Islet precursor cell (in vitro differentiated cells): ENCODE measurements at places on chromosomes 2 and 18.

- no peak for DNase-seq
Measured at GRCh38 chr2:224271617-224272236, 130.2 kb downstream of the FAM124B start.

GRCh38 chr18:39208190-39208589 lies 1642.6 kb upstream of the CELF4 start:
- no peak for DNase-seq

DNA sequence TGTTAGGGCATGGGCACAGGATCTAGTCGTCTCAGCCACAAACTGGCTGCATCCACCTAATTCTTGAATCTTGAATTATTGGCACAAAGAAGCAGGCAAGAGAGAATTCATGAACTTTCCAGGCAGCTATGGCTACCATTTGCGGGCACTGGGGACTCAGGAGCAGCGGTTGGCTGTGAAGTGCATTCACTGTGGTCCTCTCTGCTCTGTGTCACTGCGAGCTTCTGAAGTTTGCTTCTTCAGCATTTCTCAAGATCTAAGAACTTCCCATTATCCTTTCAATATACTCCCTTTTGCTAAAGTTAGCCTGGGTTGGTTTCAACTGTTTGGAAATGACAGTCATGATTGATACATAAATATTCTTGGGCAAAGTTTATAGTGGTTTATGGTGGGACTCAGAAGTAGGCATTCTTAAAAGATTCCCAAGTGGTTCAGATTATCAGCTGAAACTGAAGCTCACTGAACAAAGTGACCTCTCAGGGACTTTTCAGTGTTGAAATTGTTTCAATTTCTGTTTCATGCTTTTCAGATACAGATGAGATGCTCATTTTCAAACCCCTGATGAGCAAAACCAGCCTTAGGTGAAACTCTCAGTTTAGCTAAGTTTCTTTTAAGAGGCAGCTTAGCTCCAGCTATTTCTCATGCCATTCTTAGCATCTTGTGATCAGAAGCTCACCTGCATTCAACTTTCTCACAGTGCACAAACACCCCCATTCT lies 1258.3 kb upstream of the GYPC start:
- DNase-seq = no peak

DNA sequence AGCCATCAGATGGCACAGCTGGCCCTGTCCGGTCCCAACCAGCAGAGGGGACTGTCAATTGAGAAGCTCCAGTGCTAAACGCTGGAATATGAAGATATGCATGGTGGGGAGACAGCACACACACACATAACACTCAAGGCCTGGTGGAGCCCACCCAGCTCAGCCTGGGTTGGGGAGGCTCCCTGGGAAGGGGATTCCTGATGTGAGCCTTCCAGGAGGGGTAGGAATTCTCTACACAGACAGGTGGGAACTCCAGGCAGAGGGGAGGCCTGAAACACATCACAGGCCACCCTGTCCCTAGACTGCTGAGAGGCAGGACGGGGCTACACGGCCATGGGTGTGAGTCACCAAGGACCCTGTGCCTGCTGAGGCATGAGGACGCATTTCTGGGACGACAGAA lies 49.4 kb upstream of the SH3RF3 start:
- DNase-seq = no peak

DNA sequence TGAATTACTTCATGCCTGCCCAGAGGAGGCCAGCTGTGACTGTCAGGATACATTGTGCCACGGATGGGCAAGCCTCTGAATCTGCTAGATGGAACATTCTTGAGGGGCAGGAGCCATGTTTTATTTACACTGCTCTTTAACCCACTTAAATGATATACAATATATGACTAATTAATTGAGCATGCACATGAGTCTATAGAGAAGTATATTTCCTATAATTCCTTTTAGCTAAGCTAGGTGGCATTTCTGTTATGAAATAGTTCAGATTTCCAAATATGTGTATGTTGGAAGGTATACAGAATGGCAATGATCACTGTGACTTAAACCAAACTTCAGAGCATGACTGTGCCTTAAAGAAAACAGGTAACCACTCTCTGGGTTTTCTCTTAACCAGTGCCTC lies 131.7 kb downstream of the RAB3GAP1 start:
- DNase-seq = no peak

GRCh38 chr18:55465313-55465712 lies 122.7 kb downstream of the TCF4 start:
- no peak for DNase-seq

GRCh38 chr2:116917196-116917595 lies 897.3 kb upstream of the DDX18 start:
- DNase-seq = no peak

DNA sequence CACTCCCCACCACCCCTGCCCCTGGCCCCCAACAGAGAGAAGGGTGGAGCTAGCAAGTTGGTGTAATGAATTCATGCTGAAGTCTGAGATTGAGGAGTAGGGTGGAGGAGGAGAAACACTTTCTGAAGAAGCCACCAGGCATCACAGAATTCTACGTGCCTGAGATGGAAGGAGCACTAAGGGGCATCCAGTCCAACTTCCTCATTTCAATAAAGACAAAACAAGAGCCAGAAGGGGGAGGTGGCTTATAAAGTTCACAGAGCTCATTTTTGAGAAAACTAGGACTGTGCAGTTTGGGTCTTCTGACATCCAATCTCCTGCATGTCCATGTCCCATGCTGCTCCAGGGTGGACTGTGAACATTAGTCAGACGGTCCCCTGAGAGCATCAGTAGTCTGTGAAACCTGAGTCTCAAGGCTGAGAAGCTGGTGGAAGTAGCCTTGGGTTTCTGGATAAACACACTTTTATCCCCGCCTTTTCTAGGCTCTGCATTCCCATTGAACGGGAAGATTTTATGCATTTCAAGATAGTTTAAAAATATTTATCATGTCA lies 77.7 kb downstream of the TRIM43 start:
- DNase-seq = no peak

DNA sequence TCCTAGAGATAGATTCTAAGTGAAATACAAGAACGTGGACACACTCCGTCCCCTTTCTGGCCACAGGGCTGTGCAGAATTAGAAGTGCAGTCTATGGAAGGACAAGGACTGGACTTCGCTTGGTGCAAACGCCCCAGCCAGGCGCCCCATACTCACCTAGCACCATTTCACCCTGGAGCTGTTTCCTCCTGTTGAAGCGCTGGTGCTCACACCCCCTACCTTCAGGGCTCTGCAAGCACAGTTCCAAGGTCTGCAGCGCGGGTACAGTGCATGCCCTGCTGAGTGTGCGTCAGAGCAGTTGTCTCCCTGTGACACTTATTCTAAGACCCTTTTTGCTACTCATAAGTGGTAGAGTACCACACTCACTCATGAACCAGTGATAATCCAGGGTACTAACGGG lies 3.0 kb downstream of the HPCAL1 start:
- DNase-seq = peak; percentile 78

- DNase-seq = no peak
Measured at GRCh38 chr2:67281101-67281500, 116.0 kb upstream of the ETAA1 start.

DNA sequence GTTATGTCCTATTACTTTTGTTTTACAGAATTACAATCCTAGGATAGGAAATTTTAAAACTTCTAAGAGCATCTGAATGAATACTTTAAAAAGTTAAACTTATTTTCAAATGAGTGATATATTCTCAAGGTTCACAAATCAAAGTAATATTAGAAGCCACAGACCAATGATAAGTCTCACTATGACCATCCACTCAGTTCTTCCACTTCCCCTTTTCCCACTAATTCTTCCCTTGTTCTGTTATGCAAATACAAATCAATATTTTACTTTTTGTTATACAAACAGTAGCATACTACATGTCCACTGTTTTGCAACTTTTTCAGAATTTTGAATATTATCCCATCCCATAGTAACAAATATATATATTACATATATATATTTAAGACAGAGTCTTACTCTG lies 20.2 kb downstream of the USP37 start:
- no peak for DNase-seq

DNA sequence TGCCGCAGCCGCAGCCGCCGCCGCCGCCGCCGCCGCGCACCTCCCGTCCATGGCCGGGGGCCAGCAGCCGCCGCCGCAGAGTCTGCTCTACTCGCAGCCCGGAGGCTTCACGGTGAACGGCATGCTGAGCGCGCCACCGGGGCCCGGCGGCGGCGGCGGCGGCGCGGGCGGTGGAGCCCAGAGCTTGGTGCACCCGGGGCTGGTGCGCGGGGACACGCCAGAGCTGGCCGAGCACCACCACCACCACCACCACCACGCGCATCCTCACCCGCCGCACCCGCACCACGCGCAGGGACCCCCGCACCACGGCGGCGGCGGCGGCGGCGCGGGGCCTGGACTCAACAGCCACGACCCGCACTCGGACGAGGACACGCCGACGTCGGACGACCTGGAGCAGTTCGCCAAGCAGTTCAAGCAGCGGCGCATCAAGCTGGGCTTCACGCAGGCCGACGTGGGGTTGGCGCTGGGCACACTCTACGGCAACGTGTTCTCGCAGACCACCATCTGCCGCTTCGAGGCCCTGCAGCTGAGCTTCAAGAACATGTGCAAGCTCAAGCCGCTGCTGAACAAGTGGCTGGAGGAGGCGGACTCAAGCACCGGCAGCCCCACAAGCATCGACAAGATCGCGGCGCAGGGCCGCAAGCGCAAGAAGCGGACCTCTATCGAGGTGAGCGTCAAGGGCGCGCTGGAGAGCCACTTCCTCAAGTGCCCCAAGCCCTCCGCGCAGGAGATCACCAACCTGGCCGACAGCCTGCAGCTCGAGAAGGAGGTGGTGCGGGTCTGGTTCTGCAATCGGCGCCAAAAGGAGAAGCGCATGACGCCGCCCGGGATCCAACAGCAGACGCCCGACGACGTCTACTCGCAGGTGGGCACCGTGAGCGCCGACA lies 2.4 kb downstream of the POU3F3 start:
- DNase-seq = no peak

- DNase-seq = no peak
Measured at GRCh38 chr18:49537232-49537896, 24.5 kb upstream of the LIPG start.

- peak; percentile 59 for DNase-seq
Measured at GRCh38 chr2:41414486-41415230, 633.2 kb upstream of the PKDCC start.

- no peak for DNase-seq
Measured at GRCh38 chr2:16661936-16662839, 3.4 kb downstream of the CYRIA start.

DNA sequence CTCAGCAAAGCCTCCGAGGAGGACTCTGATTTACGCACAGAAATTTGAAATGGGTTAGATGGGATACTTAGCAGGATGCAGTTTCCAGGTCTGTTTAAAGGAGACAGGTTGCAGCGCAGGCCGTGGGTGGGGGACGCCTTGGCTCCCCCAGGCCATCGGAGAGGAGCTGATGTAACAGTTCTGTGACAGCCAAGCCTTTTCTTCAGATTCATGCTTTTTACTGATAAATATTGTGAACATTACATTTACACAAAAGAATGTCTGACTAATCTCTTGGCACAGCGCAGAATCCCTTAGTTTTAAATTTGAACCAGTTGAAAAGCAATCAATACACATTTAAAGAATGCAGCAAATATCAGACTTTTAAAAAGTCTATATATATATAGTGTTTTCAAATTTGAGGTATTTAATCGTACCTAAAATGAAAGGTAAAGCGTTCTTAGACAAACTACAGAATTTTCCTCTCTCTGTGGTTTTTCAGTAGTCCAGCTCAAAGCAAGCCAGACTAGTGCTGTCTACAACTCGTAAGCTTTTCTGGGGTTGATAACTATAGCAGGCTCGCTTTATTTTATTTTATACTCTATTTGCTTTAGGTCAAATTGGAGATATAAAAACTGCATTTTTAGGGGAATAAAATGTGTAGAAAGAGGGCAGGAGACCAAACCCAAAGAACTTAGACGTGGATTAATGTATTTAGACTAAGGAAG lies 221.9 kb downstream of the PIEZO2 start:
- DNase-seq = no peak

DNA sequence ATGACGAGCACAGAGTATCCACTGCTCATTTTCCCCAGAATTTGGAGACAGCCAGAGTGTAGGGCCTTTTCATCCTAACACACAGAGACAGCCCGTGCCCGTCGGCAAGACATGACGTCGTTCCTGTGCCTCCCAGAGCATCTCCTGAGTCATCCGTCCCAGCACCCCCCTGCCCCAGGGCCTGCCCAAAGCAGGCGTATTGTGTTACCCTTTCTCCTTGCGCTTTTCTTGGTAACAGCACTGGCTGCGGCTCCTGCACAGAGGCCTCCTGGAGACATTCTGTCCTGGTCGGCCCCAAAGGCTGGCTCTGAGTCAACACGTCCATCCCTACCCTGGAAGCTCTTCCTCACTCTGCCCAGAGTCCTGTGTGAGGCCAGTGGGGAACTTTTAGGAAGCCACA lies 217.1 kb downstream of the KLHL29 start:
- DNase-seq = peak; percentile 97

GRCh38 chr2:238816291-238816690 lies 31.6 kb upstream of the TWIST2 start:
- no peak for DNase-seq

DNA sequence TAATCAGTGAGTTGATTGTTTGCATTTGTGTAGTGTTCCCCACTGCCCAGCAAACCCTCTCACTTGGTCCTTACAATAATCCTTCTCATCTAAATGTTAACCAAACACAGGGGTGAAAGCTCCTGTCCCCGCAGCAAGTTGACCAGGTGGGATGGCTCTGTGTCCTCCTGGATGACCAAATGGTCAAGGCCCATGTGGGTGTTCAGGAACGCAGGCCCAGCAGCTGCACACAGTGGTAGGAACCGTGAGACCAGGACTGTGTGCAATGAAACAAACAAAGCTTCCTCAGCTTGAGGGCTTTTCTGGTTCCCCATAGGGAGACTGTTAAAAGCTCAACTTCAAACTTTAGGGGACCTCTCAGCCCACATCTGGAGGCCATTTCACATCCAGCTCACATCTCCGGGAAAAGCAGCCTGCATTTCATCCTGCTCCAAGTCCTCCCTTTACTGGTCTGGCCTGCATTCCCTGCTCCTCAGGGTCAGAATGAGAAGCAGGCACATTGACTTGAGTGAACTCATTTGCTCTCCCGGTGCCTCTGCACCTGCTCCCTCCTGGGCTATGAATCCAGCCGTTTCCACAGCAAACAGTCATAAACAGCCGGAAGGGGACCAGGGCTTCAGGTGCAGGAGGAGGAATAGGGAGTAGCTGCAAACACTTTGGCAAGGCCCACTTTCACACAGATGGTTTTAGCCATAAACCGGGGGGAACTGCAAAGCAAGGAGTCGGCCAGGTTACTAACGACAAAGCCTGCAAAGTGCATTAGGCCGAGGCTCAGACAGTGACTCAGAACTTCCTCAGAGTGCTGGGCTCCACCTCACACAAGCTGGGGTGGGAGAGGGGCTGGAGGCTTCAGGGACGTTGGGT lies 144.7 kb downstream of the CAPN13 start:
- peak; percentile 91 for DNase-seq

DNA sequence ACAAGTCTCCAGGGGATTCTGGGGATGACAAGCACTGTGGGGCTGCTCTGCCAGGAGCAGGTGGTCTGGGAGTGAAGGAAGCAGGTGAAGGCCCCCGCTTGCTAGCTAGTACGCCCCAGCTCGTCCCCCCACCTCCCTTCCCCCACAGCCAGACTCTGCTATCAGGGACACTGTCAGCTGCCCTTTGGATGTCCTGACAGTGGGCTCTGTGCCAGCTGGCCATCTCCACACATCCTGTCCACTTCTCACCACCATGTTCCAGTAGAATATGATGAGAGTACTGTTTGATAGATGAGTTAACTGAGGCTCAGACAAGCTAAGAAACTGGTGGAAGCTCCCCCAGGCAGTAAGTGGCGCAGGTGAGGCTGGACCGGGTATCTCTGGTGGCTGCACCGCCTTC lies 276.2 kb downstream of the CELF4 start:
- DNase-seq = no peak
